ENCODE measurements at places on chromosomes 11 and 22.
A peak's percentile ranks its signal among the peaks of the same experiment; 100 is the strongest.

- no peak for DNase-seq
Measured at GRCh38 chr22:20093418-20094196, 13.6 kb downstream of the DGCR8 start.

GRCh38 chr11:69094111-69094914, 45.6 kb downstream of the TPCN2 start:
- DNase-seq, result no peak

- DNase-seq, result peak; percentile 77
Measured at GRCh38 chr11:33500861-33501479, 199.7 kb downstream of the C11orf91 start.

GRCh38 chr22:27267145-27267544, 534.4 kb downstream of the MN1 start:
- no peak for DNase-seq

DNA sequence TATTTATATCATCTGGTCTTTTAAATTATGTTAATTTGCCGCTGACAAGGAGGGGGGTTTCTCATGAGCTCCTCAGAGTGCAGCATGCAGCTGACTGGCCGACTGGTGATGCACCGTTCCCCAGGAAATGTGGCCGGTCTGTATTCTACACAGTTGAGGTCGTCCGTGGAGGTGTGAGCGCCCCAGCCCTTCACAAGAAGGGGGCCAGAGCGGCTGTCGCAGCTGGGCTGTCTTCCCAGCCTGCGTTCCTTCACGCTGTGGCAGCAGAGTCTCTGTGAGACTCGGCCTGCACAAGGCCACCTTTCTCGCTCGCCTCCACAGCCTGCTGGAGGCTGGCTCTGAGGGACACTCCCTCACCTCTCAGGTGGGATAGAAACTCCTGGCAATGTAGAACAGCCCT, 43.2 kb downstream of the AP2A2 start:
- no peak for DNase-seq

- DNase-seq, result no peak
Measured at GRCh38 chr11:133982876-133983275, 26.1 kb upstream of the IGSF9B start.

DNA sequence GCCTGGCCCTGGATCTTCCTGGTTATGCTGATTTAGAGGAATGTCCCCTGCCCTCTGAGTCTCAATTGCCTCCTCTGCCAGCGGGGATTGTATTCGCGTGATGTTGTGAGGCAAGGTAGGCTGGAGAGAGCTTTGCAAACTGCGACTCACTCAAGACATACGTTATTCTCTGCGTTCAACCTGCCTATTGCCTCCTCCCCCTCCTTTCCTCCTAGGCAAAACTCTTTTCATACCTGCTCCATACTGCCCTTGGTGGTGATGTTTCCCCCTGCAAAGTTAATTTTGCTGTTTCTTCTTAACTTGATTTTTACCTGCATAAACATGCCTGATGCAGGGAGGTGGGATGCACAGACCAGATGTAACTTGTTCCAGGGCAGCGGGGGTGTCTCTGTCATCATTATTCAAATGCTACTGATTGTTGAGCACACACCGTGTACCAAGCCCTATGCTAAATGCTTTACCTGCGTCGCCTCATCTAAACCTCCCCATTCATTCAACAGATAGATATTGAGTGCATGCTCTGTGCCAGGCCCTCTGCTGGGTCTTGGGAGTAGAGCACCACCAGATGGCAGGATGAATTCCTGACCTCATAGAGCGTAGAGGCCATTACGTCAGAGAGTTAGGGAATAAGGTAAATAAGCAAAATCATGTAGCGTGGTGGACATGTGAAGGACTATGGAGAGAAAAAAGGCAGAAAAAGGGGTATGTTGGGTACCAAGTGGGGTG, 29.0 kb downstream of the SGSM1 start:
- DNase-seq, result peak; percentile 66

- DNase-seq, result no peak
Measured at GRCh38 chr22:43827926-43828724, 16.0 kb upstream of the EFCAB6 start.

GRCh38 chr22:25054943-25055511, 102.5 kb downstream of the KIAA1671 start:
- DNase-seq, result no peak

DNA sequence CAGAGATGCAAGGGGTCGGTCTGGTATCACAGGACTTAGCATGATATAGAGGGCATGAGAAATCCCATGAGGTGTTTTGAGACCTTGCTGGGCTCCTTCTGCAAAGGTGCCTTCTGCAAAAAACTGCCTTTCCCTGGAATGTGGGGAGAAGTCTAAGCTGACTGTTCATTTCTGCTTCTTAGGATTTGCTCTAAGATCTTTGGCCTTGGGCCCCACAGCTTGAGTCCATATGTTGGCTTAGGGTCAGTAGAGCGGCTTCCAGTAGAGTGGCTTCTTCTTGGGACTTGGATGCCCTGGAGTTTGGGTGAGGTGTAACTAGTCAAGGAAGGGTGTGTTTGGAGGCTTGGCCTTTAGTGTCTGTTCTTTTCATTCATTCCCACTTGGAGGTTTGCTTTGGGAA, 37.0 kb downstream of the AMPD3 start:
- no peak for DNase-seq

GRCh38 chr11:82045748-82046457, 687.8 kb downstream of the FAM181B start:
- no peak for DNase-seq

- peak; percentile 80 for DNase-seq
Measured at GRCh38 chr11:47415949-47416472, 7.6 kb downstream of the SLC39A13 start.

- DNase-seq, result no peak
Measured at GRCh38 chr22:40485813-40486667, 115.6 kb downstream of the SGSM3 start.

GRCh38 chr11:3341298-3341697, 37.6 kb downstream of the ZNF195 start:
- DNase-seq, result peak; percentile 7

DNA sequence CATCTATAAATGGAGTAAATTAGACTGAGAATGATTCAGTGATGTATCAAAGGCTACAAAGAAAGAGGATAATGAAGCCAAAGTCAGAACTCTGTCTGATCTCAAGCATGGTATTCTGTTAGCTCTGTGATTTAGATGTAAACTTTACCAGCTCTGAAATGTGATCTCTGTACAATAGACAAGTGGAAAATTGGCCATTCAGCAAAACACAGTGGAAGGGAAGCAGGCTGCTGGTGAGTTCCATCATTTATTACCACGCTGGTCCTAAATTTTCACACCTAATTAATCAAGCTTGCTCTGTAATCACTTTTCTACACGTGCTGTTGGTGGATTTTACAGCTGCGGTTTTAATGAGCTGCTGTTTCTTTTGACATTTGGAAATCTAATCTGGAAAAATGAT, 145.1 kb upstream of the OPCML start:
- no peak for DNase-seq

GRCh38 chr11:130781931-130782330, 134.3 kb downstream of the SNX19 start:
- no peak for DNase-seq

DNA sequence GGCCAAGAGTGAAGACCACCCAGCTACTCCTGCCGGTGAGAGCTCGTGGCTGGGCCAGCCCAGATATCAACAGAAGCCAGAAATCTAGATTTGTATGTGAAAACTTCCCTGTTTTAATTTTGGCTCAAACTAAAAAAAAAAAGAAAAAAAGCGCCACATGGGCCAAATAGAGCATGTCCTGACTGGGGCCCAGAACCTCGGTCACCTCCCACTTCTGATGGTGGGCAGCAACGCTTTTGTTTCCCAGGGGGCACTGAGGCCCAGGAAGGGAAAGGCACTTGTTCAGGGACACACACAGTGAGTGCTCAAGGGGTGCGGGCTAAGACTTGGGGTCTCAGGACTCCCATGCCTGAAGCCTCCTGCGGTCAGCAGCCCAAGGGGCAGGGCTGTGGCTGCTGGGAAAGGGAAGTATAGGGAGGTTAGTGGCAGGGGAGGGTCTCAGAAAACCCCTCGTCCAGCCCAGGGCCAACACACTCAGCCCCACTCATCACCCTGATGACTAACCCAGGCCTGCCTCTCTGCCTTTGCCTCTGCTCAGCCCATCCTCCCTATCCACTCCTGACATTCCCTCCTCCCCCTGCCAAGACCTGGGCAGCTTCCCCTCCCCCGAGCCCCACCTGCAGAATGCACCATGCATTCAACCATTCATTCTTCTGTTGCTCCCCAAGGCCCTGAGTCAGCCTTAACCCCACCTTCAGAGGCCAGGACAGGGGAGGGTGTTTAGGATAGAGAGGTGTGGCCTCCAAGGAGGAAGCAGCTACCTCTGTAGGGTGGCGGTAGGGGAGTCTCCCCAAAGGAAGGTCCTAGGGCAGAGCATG, 30.0 kb upstream of the TCF20 start:
- no peak for DNase-seq

GRCh38 chr22:41596776-41597634, 7.4 kb upstream of the PMM1 start:
- no peak for DNase-seq

DNA sequence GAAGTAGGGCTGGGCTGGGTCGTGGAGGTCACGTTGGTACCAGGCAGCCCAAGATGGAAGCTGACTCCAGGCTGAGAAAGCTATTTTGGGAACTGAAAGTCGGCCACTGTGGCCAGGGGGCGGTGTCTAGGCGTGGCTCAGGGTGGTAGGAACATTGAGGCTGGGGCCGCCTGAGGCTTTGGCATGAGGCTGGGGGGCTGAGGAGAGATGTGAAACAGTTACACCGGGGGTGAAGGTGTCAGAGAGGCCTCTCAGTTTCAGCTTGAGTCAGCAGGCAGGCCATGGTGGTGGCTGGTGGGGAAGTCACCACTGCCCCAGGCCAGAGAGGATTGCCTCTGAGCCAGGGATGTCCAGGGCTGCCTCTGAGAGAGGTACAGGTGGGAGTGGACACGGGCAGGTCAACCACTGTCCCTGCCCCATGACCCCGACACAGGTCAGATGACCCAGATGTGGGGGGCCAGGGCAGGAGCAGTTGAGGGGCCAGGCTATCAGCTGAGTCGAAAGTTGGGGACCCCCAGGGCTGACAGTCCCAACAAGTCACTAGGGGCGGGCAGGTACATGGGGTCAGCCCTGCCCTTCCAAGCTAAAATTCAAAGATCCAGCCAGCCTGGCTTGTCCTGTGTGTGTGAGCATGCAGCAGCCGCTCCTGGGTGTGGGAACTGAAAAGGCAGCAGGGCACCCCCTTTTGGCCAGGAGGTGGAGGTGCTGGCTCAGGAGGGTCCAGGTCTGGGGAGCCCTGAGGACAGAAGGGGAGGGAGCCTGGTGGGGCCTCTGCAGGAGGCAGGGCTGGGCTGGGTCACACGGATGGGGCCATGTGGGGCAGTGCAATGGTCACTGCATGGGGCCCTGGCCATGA, 7.2 kb downstream of the KCNK7 start:
- DNase-seq, result peak; percentile 70

GRCh38 chr11:81644239-81644840, 1089.3 kb downstream of the FAM181B start:
- DNase-seq, result peak; percentile 16

- no peak for DNase-seq
Measured at GRCh38 chr11:4643076-4643475, 706 bp upstream of the OR51E1 start.

DNA sequence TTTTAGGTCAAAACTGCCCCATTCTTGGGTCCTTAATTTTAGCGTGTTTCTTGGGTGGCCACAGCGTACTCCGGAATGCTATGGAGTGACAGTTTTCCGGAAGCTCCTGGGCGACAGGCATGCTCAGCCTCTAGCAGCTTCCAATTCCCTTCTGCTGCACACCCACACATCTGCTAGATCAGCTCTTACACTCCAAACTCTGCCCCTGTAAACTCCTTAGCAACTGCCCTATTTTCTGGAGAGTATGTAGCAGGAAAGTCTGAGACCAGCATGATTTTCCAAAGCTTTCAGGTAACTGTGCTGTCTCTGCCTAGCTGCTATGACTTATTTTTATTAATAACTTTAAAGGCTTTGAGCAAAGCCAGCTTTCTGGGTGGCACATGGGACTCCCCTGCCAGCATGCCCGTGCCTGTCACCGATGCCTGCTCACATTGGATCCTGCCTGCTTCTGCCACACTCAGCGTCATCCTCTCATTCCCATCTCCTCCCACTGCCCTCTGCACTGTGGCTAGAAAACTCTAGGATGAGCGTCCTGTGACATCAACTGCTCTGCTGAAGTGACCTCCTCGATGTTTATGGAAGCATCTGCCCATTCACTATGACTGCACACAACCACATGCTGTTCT, 17.3 kb downstream of the TOLLIP start:
- no peak for DNase-seq

- no peak for DNase-seq
Measured at GRCh38 chr11:114970927-114971645, 292.8 kb downstream of the NXPE2 start.

- no peak for DNase-seq
Measured at GRCh38 chr22:30400159-30400558, 3.3 kb downstream of the SEC14L2 start.

GRCh38 chr11:1389932-1390568, at the start of gene BRSK2:
Gene BRSK2 (plus strand): TSS chr11:1389934. CDS start chr11:1390285, 351 bp downstream.
- DNase-seq, result no peak

- no peak for DNase-seq
Measured at GRCh38 chr11:86486261-86487030, 111.8 kb downstream of the CCDC81 start.

GRCh38 chr22:37643225-37643847, 3.9 kb downstream of the SH3BP1 start:
- peak; percentile 71 for DNase-seq

DNA sequence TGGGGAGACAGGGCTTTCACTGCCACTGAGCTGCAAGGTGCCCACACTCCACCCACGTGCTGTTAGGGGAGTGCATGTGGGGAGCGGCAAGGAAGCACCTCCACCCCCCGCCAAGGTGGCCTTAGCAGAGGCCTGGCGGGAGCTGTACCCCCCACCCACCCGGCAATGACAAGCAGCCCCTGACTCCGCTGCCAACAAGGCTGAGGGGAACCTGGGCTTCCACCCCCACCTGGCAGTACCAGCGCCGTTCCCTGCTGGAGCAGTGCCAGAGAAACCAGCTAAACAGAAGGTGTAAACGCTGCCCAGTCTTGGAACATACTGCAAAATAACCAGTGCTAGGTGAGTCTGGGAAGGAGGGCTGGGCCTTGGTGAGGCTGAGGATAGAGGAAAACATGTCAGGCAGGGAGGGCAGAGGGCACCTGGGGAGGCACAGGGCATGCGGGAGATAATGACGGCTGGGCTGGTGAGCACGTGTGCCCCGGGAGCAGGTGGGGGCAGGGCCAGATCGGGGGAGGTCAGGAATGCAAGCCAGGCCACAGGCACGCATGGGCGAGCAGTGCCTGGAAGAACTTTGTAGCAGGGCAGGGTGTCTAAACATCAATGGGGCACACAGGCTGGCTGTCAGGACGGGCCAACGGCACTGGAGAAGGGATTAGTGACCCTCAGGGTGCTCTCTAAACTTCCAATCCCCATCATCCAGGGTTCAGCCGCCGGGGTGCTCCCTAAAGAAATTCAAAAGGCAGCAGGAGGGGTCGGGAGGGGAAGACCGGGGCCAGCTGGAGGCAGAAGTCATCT, 6.6 kb downstream of the CERK start:
- peak; percentile 55 for DNase-seq
